ENCODE measurements at places on chromosomes 2 and 18. TPM values are rescaled to one million over a fixed set of nuclear protein-coding genes. Genes with fewer than 3 reads are reported as not detected.

- no peak for DNase-seq
Observed at GRCh38 chr2:238433941-238434845, 7.5 kb downstream of the ASB1 start.

DNA sequence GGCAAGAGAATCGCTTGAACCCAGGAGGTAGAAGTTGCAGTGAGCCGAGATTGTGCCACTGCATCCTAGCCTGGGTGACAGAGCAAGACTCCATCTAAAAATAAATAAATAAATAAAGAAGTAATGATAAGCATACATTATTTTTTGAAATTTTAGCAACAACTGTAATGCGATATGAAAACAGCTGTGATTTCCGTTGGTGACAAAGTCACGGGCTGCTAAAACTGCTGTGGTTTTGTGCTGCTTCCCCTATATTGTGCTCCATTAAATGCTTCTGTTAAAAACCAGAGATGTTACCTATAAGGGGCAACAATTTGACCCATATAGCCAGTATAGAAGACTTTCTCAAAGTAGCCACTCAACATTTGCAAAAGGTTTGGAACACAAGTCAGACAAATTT lies 8.3 kb downstream of the TRIM54 start:
- DNase-seq: no peak

GRCh38 chr2:53028225-53028624 lies 739.4 kb upstream of the CHAC2 start:
- DNase-seq: no peak

ADCYAP1 gene
- total RNA-seq: 2.6 TPM

- no peak for DNase-seq
Observed at GRCh38 chr2:22904126-22904684, 480.8 kb upstream of the KLHL29 start.

GRCh38 chr2:179478771-179479170 lies 214.1 kb upstream of the SESTD1 start:
- no peak for DNase-seq

TMEM247 gene
- not detected for total RNA-seq

KCNF1 gene
- total RNA-seq: 0.30 TPM

DNA sequence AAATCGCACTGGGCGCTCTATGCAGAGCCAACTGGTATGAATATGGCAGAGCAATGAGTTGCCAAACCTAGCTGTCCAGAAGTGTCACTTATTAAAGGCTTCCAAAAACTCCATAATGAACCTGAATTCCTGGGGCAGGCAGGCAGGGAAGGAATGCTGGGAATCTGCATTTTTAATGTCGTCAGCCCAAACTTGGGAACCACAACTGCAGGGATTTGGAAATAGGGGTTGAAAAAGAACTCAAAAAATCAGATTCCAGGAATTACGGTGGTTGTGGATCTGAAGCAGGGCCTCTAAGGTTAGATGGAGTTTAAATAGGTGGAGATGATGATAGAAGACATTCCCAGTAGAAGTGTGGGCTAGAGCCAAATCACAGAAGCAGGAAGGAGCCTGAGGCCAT lies 15.0 kb downstream of the NCKAP5 start:
- DNase-seq: no peak

- no peak for DNase-seq
Observed at GRCh38 chr2:45637440-45637839, 14.0 kb upstream of the PRKCE start.

DNA sequence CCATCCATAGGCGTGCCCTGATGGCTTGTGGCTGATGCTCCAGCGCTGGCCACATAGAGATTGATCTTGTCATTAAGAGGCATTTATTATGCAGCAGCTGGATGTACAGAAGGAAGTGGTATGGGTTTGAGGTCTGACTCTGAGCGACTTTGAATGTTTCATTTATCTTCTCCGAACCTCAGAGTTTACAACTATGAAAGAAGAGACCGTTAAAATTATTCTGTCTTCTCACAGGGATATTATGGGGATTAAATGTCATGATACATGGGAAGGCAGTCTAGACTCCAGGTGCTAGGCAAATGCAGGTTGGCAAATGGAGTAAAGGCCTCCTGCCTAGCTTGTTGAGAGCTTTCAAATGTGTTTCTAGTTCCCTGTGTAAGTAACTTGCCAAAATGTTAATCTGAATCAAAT lies 30.3 kb downstream of the MOGAT1 start:
- DNase-seq: no peak

MC4R gene
- total RNA-seq: not detected

DNA sequence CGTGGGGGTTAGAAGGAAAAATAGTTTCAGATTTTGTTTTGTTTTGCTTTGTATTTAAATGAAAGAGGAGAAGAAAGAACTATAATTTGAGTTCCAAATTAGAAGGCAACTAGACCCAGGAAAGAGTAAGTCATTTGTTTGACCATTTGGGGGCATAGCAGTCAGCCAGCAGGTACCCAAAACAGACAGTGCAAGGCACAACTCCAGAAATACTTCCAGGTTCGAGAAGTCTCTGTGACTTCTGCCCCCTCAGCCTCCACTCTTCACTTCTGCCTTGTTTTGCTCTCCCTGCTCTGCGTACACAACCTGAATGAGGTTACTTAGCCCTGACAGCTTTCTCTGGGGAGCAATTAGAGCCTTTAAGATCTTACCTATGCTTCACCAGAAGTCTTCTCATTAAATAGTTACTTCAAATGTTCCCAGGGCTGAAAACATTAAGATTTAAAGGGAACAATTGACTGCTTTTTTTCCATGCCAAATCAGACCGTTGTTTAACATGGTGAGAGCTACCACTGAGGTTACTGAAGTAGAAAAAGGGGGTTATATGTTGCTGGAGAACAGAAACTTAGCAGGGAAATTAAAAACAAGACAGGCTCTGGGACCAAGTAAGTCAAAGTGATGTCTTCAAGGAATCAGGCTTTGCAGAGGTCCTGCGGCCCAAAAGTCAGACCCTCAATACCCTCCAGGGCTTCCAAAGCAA lies 216.9 kb downstream of the BCL11A start:
- no peak for DNase-seq

EGR4 gene
- total RNA-seq: not detected

DNA sequence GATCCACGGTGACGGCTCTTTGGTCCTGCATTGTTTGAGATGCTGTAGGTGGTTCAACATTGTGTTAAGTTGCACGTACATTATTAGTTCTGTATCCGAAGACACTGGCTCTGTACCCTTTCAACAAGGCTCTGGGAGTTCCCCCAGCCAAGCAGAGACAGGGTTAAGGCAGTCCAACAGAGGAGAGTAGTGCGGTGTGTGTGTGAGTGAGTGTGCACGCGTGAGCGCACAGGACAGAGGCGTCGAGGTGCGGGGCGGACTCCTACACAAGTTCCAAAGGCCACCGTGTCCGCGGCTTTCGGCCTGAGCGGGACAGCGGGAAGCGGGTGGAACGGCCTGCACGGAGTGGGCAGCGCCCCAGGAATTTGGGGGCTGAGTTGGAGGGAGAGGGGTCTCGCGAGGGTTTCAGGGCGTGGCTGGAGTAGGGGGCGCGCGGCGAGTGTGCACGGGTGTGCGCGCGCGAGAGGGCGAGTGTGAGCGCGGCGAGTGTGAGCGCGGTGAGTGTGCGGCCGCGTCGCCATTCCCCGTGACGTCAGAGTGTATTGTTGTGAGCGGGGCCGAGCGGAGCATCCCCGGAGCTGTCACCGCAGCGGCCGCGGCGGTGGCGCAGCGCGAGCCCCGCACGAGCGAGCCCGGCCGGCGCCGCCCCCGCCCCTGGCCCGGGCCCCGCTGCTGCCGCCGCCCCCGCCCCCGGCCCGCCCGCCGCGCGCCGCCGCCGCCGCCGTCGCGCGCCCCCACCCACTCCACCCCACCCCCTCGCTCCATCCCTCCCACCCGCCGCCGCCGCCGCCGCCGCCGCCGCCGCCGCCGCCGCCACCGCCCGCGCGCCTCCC lies at the start of gene ASXL3:
Gene ASXL3 (plus strand): TSS at position 535 of the 833 bp plus-strand sequence. CDS start 413 bp downstream, outside the sequence.
- DNase-seq: no peak

RAB31 gene
- 29.2 TPM for total RNA-seq

INO80C gene
- total RNA-seq: 13.9 TPM

- no peak for DNase-seq
Observed at GRCh38 chr2:166360906-166361305, 14.8 kb downstream of the SCN9A start.

DNA sequence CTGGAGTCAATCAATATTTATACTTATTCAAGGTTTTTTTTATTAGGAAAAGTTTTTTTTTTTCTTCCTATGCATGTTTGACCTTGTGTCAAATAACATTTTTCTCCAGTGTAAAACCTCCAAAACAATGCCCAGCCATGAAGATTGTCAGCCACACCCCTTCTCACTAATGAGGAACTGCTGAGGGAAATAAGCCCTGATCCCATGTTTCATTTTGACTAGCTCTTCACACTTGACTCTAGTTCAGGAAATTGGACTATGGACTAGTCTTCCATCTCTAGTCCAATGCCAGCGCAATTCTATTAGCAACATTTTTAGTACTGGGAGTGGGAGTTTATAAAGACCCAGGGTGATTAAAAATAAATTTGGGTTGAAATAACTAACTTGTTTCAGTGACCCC lies 275.6 kb upstream of the CXCR4 start:
- no peak for DNase-seq
